GM20000 (cell line): ENCODE measurements at places on chromosomes 4 and X.

- DNase-seq, result no peak
Measured at GRCh38 chr4:80931631-80932081, 98.9 kb upstream of the BMP3 start.

GRCh38 chrX:70262952-70263567 is 3.1 kb upstream of the P2RY4 start:
- peak; percentile 38 for DNase-seq

DNA sequence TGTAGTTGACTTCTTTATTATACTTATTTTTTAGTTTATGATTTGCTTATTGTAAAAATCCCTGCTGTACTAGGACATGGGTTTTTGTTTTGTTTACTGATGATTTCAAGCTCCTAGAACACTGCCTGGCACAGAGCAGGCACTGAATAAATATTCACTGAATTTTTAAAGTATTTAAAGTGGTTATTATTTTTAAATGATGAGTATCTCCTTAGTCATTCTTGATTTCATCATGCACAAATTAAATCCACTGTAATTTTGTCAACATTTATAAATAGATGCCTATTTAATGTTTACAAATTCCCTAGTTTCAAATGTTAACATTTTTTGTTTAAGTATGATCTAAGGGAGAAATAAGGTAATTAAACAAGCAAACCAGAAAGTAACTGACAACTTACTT is 367.9 kb upstream of the SLIT2 start:
- DNase-seq, result no peak

DNA sequence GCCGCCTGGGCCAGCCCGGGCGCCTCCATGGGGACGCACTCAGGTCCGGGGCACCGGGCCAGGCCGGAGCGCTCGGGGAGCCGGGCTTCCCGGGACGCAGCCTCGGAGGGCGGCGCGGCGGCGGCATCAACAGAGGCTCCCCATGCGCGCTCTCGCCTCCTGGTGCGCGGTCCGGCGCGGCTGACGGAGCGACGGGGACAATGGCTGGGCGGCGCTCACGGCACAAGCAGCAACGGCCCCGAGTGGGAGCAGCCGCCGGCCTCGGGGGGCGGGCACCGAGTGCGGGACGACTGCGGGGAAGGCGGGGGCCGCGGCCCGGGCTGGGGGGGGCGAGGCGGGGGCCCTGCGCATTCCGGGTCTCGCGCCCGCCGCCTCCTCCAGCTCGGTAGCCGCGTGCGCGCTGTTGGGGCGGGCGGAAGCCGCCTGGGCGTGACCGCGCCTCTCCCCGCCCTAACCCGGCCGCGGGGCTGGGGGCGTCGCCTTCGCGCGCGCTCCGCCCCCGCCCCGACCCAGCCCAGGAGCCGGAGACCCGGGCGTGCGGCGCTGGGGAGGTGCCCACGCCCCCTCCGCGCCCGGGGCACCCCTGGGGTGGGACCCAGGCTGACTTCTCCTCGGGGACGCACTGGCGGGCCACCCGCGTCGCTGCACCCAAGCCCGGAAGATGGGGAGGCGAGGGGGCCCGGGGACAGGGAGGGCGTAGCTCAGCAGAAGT is at the start of gene PRKX:
TSS of gene PRKX (minus strand) at position 425 of the 712 bp plus-strand sequence. CDS start at position 29, 396 bp downstream.
- peak; percentile 89 for DNase-seq

DNA sequence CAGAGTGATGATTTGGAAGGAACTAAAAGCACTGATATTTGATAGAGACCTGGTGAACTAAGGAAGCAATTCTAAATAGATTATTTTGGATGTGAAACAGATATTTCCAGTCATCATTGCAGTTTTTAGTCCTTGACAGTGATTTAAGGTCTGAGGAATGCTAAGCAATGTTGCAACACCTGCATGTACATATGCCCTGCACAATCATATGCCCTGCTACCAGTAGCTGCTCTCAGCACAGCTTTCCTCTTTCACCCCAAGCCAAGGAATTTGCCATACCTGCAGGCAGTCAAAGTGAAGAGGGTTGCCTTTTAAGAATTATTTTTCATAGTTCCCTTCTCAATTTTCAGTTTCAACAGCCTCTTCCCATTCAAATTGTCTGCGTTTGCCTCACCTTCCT is 8.7 kb upstream of the FAM47A start:
- no peak for DNase-seq

DNA sequence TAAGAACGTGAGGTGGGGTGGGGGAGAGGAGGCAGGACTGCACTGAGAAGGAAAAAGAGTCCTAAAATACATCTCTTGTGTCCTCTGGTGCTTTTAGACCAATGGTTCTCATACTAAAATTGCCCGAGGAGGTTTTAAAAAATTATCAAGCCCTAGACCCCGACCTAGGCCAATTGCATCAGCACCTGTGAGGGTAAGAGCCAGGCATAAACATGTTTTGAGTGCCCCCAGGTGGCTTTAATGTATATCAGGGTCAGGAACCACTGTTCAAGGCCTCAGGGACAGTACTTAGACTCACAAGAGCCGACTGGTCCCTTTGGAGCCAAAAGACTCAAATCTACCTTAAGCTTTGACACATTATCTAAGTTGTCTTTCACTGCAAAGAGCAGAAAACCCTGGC is 37.5 kb upstream of the TMEM150C start:
- DNase-seq, result no peak
